NCI-H187 (cell line): ENCODE measurements at places on chromosomes 6 and 20.

DNA sequence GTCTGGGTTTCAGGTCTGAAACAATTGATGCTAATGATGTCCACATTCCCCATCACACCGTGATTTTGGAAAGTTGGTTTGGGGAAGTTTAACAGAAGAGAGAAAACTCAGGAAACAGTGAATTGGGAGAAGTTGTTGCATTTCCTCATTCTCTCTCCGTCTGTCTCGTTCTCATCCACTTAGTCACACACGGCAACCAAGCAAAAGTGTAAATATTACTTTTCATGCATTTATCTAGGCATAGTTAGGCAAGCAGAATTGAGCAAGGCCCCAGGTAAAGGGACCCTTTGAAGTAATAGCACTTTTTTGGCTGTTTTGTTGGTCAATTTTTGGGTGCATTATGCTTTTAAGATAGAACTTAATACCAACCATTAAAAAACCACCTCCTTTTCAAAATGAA is 137.0 kb upstream of the SULF2 start:
- no peak for DNase-seq

GRCh38 chr6:42131531-42131930 is 10.9 kb downstream of the C6orf132 start:
- no peak for DNase-seq

- no peak for DNase-seq
Observed at GRCh38 chr6:29702519-29703103, 20.6 kb upstream of the HLA-F start.

DNA sequence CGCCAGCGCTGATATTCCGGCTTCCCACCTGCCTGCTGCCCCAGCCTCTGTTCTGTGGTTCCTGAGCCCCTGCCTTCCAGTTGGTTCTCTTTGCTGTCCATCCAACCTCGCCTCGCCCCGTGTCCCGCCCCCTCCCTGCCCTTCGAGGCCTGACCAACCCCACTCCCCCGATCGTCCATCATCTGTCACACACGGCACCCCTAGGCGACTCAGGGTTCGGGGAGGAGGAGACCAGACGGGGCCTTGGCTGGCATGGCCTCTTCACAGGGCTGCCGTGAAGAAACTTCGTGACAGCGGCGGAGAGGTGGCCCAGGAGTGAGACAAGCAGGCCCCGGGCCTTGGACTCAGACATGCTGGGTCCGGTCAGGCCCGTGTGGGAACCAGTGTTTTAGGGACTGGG is 226.1 kb downstream of the QKI start:
- DNase-seq, result no peak

DNA sequence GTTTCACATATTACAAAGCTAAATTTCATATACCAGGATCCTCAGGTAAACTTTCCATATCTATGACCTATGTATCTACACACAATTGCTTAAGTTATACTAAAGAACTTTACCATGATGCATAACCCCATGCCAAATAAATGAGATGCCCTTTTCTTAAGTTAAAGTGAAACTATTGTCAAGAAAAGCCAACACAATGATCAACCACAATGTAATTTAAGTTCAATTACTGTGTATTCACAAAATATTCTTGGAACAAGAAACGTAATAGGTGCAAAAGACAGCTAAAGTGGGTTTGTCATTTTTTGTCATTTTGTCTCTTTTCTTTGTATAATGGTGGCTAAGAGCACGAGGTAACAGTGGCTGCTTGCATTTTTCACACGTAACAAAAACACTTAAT is 158.0 kb upstream of the SHLD1 start:
- no peak for DNase-seq

GRCh38 chr20:4828830-4829513 is 107.3 kb downstream of the PRND start:
- DNase-seq, result no peak

- no peak for DNase-seq
Observed at GRCh38 chr6:12911427-12911826, 194.9 kb downstream of the PHACTR1 start.

GRCh38 chr6:14750059-14750661 is 495.7 kb upstream of the JARID2 start:
- DNase-seq, result no peak

- no peak for DNase-seq
Observed at GRCh38 chr6:44190715-44191114, 26.0 kb upstream of the MYMX start.

DNA sequence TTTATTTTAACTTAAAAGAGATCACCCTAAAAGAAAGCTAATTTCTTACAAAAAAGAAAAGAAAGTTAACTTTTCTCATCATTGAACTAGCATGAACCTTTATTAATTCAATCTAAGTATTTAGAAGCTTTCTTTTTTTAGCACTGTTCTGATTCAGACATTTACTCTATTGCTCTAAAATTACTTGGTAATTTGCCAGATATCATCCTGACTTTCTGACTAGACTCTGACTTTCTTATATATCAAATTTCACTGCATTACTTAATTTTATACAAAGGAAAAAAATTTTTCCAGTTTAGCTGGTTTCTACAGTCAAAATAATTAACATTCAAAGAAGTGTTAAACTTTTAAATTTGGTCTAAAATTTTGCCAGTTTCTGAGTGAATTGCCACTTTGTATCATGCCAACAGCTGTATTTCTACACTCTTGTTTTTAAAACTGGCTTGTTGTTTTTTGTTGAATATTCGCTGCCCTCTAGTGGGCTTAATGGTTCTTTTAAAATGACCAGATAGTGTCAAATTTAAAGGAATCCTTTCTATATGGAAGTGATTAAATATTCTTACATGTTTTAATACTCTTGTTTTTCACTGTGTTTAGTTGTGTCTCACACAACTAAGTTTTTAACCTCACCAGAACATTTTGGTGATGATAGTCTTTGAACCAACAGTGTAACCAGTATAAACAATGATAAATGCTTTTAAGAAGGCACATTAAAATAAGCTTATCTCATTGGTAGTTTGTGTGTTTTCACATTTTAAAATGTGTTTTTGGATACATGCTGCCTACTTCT is 102.0 kb downstream of the POPDC3 start:
- peak; percentile 29 for DNase-seq

DNA sequence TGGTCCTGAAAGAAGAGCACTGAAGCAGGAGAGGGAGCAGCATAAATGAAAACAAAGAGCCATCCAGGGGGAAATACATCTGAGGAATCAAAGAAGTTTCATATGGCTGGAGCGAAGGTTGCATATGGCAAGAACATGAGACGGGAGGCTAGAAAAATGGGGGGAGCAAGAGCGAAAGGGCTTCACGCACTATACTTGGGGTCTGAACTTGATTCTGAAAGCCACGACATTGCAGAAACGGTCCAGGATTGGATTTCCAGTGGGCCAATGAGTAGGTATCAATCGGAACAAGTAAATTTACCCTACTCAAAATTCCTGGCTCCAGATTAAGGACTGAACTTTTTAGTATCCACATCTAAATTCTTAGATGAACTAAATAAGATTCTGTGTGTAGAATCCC is 47.9 kb downstream of the B4GALT5 start:
- DNase-seq, result no peak

- no peak for DNase-seq
Observed at GRCh38 chr6:166879594-166879993, 76.8 kb downstream of the RNASET2 start.

- no peak for DNase-seq
Observed at GRCh38 chr6:109331081-109331480, 51.2 kb downstream of the CD164 start.

DNA sequence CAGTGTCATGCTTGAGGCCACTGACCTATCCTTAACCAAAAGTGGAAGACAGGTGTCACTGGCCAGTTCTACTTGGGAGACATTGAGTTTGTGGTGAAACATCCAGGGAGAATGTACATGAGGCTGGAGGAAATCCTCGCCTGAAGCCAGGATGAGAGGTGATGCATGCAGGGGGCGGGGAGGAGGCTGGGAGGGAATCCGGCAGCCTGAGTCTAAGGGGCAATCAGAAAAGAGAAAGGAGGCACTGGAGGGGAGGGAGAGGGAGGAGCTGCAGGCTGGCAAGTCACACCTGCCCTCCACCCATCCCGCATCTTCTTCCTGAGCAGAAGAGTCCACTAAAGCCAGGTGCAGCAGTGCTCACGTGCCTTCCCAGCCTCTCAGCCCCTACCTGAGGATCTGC is 14.9 kb upstream of the DDO start:
- peak; percentile 58 for DNase-seq

DNA sequence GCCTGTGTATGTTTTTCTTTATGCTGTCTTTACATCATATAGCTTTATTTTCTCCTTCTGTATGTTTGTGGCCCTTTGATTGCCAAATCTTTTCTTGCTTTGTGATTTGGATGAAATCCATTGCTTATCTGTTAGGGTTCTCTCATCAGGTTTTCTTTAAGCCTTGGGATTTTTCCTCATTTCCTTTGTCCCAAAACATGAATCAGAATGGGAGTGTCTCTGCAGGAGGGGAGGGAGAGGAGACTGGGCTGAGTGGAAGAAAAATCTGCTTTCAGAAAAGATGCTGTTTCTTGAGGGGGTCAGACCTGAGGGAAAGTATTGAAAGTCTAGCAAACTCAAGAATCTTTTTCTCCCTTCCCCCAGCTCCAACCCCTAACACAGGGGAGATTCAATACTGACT is 758.0 kb upstream of the MMS22L start:
- no peak for DNase-seq

- DNase-seq, result no peak
Observed at GRCh38 chr20:62649140-62649539, 6.8 kb downstream of the SLCO4A1 start.

- no peak for DNase-seq
Observed at GRCh38 chr6:150025201-150025917, at the start of gene RAET1L. Gene RAET1L, minus strand, starts transcription at chr6:150025532. Its CDS starts 61 bp downstream, at chr6:150025471.

DNA sequence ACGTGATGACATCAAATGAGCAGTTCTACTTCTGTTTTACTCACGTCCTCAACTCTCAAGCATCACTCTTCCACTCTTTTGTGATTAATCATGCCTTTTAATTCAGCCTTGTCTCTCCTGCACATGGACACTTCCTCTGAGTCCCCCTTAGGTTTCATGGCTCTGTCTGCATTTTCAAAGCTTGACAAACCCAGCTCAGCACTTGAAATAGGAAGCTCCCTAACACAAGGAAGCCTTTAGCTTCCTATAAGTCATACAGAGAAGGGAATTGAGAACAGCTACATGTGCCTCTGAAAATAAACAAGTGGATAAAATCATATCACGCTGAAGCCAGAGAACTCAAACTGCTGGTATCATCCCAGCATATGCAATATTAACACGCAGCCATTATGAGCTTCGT is 21.2 kb downstream of the KIF16B start:
- DNase-seq, result no peak

GRCh38 chr20:13425381-13426135 is 204.5 kb downstream of the ISM1 start:
- DNase-seq, result no peak

GRCh38 chr6:47321577-47321976 is 11.9 kb upstream of the TNFRSF21 start:
- no peak for DNase-seq

DNA sequence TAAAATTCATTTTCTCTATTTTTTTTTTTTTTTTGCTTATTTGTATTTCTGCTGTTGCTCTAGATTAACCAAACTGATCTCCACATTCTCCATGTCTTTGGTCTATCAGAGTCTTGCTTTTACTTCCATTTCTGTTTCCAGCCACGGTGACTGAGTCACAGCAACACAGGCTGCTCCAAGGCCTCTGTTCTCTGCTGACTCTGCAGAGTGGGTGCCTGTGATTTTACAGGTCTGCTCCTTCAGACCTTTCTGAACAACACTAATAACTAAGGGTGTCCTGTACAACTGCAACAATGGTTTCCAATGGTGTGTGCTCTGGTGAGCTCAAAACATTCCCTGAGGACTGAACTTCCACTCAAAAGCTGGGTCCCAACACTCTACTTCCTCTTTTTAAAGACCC is 102.3 kb upstream of the BMP2 start:
- no peak for DNase-seq

- DNase-seq, result no peak
Observed at GRCh38 chr6:157056275-157056674, 267.0 kb downstream of the TMEM242 start.

GRCh38 chr6:131116755-131117360 is 18.4 kb upstream of the AKAP7 start:
- no peak for DNase-seq

GRCh38 chr6:42147138-42147562 is 4.7 kb upstream of the C6orf132 start:
- DNase-seq, result no peak

DNA sequence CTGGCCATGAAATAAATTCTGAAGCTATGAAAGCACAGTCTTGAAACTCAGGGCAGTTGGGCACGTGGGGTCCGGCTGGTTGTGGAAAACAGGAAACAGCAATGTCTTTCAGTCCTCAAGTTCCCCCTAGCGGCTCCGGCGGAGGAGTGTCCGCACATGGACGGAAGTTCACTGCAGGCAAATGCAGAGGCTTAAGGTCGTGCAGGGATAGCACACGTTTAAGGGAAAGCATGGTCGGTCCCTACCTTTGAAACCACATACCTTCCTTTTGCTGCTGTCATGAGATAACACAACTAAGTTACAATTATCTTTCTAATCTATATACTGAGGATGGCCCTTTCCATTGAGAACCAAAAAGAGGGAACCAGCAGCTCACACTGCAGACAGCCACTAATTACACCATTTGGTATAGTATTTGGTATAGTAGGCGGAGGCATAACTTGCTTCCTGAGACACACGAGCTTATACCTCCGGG is 52.6 kb upstream of the NFATC2 start:
- peak; percentile 4 for DNase-seq

GRCh38 chr6:105794870-105795269 is 291.3 kb upstream of the PRDM1 start:
- DNase-seq, result no peak

- no peak for DNase-seq
Observed at GRCh38 chr20:38725931-38726803, 1.9 kb downstream of the SLC32A1 start.

DNA sequence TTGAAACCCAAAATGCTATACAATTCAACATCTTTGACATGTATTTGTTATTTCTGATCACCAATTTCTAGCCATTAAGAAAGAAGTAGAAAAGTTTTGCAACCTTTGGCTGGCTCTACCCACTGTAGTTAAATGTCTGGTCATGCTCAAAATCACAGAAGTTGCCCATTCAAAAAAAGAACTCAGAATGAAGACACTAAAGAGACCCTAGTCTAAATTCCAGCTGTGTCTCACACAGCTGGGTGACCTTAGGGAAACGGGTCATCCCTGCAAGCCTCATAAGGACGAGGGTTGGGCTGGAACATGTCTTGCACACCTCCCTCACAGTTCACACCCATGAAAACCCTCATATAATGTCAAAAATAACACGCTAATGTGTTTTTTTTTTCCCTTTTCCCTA is 10.3 kb downstream of the FOXQ1 start:
- DNase-seq, result no peak
